NCI-H1436 treated with DMSO at 0.1 percent for 48 hours (cell line): ENCODE measurements at places on chromosomes 16 and 17.

DNA sequence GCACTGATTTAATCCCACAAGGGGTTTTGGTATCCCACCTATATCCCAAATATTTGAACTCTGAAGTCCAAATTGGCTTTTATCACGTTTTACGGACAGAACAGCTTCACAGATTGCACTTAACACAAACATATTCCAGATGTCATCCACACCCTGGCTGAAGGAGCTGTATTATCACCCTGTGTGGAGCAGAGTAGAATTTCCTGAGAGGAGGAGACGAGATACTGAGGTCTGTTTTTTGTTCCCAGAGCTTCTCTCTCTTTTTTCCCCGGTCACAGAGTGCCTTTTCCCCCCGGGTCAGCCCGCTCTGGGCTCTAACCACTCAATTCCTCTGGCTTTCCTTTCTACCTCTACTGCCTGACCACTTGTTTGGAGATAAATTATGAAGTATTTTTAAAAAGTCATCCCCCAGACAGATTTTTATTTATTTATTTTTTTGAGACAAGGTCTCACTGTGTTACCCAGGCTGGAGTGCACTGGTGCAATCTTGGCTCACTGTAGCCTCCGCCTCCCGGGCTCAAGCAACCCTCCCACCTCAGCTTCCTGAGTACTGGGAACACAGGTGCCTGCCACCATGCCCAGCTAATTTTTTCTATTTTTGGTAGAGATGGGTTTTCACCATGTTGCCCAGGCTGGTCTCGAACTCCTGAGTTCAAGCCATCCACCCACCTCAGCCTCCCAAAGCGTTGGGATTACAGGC lies 30.7 kb downstream of the DNAH2 start:
- no peak for DNase-seq

DNA sequence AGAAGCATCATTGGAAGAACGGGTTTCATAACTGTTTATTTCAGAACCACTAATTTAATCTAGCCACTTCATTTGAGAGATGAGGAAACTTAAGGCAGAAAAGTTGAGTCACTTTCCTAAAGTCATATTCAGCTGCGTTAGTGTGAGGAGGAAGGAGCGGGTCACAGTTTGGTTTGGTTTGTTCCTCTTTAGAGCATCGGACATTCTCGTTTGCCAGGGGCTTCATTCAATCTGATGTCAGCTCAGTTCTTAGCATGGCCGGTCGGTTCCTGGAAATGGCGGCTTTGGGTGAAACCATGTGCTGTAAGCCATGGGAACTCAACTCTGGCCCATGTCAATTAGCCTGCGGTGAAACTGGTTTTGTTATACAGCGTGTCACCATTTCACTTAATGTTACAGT lies 186.5 kb downstream of the LGALS9B start:
- DNase-seq, result no peak

DNA sequence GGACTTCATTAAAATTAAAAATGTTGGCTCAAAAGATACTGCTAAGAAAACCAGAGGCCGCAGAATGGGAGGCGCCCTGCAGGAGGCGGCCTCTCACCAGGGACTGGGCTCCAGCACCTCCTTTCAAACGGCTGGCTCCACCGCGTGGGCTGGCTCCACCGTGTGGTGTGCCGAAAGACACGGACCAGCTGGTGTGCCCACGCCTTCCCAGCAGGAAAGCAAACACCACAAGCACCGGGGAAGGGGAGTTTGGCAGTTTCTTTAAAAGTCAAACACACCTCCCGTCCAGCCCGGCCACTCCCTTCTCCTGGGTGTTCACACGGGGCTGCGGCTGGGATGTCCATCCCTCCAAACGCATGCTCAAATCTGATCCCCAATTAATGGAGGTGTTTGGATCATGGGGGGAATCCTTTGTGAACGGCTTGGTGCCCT lies 13.9 kb downstream of the HAGH start:
- no peak for DNase-seq

DNA sequence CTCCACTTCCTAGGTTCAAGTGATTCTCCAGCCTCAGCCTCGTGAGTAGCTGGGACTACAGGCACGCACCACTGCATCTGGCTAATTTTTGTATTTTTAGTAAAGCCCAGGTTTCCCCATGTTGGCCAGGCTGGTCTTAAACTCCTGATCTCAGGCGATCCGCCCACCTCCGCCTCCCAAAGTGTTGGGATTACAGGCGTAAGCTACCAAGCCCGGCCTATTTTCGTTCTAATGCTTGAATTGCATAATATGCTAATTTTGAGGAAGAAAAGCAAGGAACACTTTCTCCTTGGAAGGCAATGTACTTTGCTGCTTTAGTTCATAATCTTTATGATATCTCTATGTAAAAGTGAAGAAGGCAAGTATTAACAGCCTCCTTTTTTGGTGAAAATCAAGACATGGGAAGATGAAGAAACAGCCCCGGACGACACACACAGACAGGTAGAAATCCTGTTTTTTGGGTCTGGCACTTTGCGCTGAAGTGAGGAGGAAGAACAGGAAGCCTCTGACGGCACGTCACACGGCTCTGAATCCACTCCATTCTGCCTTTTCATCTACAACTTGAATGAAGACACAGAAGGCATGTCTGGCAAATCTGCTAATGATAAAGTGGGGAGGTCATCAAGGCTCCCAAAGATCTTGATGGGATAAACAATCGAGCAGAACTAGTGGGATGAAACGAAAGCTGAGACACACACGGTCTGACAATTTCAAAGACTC lies 24.9 kb downstream of the VPS53 start:
- no peak for DNase-seq

DNA sequence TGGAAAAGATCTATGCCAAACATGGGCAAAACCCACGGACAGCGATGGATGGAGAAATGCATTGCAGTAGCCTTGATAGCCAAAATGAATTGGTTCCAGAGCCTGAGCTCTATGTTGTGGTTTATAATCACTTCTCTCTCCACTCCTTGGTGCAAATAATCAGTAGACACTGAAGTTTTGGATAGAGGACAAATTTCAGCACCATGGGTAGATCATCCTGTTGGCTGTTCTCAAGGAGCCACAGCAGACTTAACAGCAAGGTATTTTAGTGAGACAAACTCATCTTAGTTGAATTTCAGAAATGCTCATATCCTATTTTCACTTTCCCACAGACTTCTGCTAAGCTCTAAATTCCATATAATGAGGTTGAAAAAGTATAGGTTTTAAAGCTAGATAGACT lies 88.3 kb upstream of the CCL1 start:
- DNase-seq, result no peak

GRCh38 chr17:4850246-4850645 lies 17.1 kb downstream of the MINK1 start:
- no peak for DNase-seq

- DNase-seq, result no peak
Measured at GRCh38 chr16:3045758-3046640, at the start of gene MMP25. Gene MMP25 (plus strand): TSS chr16:3046561. CDS start chr16:3046918, 357 bp downstream.

DNA sequence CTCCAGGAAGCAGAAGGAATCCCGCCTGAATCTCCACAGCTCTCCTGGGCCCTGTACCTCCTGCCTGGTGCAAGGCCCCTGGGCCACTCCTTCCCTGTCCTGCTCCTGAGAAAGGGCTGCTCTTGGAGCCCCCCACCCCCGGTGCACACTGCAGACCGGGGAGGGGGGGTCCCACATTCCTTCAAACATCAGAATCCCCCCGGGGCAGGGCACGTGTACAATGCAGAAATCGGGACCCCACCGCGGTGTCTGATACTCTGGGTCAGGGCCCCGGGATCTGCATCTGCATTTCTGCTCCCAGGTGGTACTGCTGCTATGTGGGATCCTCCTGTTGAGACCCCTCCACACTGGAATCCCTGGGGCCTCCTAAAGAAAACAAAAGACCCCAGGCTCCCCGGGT lies 99.5 kb upstream of the GSE1 start:
- DNase-seq, result no peak
